Activated T-helper 1 cell treated with anti-CD3 and anti-CD28 coated beads, Interleukin-2, amount 50 U/mL, for 16 hours (primary cell): ENCODE measurements at places on chromosomes 6 and 20.

GRCh38 chr6:508614-509013 lies 117.1 kb downstream of the IRF4 start:
- no peak for DNase-seq

DNA sequence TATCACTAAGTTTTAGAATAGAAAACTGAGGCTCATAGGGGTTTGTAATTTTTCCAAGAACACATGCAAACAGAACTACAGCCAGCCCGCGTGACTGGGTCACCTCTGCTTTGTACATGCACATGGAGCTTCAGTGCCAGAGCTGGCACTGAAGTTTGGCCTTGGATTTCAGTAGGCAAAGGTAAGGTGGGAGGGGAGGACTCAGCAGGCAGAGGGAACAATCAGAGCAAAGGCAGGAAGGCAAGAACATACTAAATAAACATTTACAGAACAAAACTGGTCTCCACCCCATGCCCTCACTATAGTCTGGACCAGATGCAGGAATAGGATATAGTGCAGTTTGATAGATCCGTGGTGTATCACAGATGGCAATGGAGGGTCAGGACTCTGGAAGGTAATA lies 13.6 kb upstream of the ABRACL start:
- no peak for DNase-seq

DNA sequence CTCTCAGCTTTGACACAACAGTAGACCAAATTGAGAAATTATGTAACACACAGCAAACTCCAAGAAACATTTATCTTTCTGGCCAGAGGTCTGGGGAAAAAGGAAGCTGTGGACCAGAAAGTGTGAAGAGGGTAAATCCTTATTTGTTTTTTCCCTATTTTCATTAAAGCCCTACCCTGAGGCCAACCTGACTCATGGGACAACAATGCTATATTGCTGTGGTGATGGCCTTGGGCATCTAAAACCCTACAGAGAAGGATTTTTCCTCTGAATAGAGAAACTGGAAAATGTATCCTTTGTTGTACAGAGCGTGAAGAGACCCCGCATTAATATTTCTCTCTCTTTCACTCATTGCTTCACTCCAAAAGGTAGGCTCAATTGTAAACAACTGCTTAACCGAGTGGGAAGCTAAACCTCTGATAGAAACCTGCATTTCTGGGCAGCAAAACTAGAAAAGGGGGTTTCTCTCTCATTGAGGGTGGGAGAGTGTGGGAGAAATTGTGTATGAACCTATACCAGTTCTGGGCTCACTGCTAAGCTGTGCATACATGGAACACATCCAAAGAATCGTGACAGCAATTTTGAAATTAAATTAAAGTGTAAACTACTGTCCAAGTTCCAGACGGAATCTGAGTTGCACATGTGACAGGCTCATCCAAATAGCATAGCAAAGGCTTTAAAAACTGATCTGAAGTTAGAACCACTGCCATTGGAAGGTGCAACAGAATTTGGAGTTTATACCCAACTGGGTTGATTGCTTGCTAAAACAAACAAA lies 175.5 kb downstream of the CLVS2 start:
- no peak for DNase-seq

- DNase-seq = no peak
Observed at GRCh38 chr6:77040568-77041195, 422.6 kb downstream of the HTR1B start.

DNA sequence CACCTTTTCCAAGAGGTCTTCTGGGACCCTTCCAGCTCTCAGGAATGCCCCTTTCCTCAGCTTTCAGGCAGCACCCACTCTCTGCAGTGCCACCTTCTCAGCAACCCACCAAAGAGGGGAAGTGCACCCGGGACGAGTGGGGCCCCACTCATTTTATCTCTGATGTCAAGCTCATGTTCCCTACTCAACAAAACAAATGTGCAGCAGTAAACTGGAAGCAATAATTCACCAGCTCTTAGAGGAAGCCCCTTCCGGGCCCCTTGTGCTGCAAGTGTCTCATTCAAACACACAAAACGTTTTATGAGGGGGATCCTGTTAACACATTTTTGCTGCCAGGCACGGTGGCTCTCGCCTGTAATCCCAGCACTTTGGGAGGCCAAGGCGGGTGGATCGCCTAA lies 13.6 kb downstream of the GFOD1 start:
- DNase-seq = no peak

GRCh38 chr6:152736687-152737273 lies 13.8 kb upstream of the VIP start:
- DNase-seq = no peak

- DNase-seq = no peak
Observed at GRCh38 chr6:163554663-163555062, 140.1 kb downstream of the QKI start.

GRCh38 chr20:57665589-57665971 lies 44.2 kb downstream of the PMEPA1 start:
- no peak for DNase-seq

DNA sequence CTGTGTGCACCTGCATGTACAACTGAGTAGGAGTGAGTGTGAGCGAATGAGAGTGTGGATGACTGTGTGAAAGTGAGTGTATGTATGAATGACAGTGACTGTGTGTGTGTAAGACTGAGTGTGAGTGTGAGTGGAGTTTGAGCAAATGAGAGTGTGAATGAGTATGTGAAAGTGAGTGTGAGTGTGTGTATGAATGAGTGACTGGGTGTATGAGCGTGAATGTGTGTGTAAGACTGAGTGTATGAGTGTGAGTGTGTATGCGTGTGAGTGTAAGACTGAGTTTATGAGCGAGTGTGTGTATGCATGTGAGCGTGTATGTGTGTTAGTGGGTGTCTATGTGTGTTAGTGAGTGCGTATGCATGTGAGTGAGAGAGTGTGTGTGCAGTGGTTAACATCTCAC lies 220.8 kb downstream of the QKI start:
- DNase-seq = no peak

- no peak for DNase-seq
Observed at GRCh38 chr20:24721891-24722568, 227.0 kb upstream of the CST7 start.

GRCh38 chr6:54366667-54367327 lies 58.6 kb downstream of the TINAG start:
- DNase-seq = no peak

DNA sequence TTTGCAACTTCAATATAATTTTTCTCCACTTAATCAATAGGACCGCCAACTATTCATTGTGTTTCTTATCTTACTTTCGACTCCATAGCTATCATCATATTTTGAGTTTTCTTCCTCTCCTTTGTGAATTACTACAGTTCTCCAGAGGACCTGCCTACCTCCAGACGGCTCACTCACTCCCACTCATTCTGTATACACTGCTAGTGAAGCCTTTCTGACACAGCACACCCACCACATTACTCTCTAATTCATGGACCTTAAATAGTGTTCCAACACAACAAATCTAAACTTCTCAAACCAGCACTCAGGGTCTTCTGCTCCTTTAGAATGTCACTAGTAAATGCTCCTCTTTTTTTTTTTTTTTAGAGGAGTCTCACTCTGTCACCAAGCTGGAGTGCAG lies 23.8 kb downstream of the FKBP5 start:
- no peak for DNase-seq

- DNase-seq = no peak
Observed at GRCh38 chr20:57048027-57048869, 218.2 kb downstream of the BMP7 start.

DNA sequence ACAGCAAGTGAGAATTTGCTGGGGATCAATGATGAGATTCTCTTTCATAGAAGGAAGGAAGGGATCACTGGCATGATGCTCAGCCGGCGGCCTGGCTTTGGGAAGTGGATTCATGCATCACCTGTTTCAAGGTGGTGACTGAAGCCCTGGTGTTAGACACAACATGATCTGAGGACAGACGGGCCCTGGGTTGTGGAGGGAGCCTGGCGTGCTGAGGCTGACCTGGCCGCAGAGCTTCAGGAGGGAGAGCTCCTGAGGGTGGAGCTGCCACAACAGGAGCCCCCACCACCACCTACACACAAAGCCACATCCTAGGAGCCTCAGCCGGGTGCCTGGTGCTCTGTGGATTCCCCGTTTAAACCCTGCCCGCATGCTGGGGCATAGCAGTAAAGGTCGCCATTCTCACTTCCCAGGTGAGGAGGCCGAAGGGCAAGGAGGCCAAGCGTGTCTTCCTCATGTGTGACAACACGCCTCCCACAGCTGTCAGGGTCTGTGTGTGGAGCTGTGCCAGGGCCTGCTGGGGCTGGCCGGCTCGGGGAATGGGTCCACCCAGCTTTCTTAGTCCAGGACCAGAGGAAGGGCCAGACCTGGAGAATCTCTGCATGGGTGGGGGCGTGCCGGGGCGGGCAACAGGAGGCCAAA lies 107.0 kb downstream of the ERMARD start:
- no peak for DNase-seq

DNA sequence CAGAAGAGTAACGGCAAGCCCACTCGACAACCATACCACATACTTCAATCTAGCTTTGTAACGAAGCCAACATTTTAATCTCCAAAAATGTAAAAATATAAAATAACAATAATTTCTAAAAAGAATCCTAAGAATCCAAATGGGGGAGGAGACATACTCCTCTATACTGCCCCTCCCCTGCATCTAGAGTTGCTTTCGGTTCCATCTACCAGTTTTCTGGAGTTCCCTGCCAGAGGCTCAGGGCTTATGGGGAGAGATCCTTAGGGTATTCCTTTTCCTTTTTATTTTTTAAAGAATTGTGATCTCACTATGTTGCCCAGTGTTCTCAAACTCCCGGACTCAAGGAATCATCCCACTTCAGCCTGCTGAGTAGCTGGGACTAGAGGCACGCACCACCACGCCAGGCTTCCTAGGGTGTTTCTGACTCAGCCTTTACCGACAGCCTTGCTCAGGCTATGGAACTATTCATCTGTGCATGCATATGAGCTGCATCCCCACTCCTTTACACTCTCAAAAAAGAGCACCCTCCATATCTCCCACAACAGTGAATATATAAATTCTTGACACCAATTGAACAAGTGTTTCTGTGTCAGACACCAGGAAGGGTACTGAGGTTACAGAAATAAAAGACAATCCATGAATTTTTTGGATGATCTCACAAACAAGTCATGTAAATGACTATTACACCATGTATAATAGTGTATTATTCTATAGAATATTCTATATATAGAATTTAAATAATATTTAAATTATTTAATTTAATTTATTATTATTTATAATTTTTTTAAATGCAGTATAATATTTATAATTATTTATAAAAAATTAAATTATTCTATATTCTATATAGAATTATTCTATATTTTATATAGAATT lies 40.7 kb upstream of the UBR2 start:
- DNase-seq = no peak
